ENCODE measurements at places on chromosomes 3 and 15. TPM values are rescaled to one million over a fixed set of nuclear protein-coding genes. Genes with fewer than 3 reads are reported as not detected.

The SENP2 gene
- 17.2 TPM for total RNA-seq

The LMAN1L gene
- not detected for total RNA-seq

The GMPS gene
- 81.6 TPM for total RNA-seq

The PLD1 gene
- total RNA-seq, result 10.9 TPM

The PPARG gene
- total RNA-seq, result 36.5 TPM

The PSTPIP1 gene
- total RNA-seq, result not detected

The TGM5 gene
- total RNA-seq, result not detected

The ERICH6 gene
- total RNA-seq, result not detected

The TMC3 gene
- not detected for total RNA-seq

The ARPP19 gene
- total RNA-seq, result 86.2 TPM
